CD4-positive, alpha-beta T cell treated with Interleukin-4 for 4 hours (primary cell): ENCODE measurements at places on chromosomes 7 and 10.

- no peak for DNase-seq
Measured at GRCh38 chr10:63504145-63504881, 16.9 kb upstream of the REEP3 start.

GRCh38 chr7:139252451-139252850, 21.4 kb downstream of the UBN2 start:
- DNase-seq: no peak

DNA sequence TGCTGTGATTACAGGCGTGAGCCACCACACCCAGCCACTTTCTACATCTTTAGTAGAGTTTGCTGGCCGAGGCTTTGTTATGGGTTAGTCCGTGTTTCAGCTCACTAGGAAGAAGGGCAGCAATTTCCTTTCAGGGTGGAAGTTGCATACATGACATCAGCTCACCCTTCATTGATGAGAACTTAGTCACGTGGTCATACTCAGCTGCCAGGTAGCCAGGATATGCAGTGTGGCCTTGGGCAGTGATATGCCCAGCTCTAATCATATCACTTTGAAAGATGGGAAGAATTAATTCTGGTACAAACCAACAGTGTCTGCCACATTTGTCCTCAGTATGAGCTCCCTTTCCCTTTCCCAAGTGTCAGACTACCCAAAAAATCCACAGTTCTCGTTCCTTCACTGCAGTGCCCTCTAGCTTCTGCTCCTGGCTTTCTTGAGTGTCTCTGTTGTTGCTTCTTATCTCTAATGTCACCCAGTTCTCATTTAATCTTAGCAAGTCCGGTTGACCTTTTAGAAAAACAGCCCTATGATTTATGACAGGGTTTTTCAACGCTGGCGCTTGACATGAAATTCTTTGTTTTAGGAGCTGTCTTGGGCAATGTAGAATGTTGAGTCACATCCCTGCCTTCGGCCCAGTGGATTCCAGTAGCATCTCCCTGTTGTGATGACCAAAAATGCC, 108.7 kb upstream of the ITGB1 start:
- no peak for DNase-seq

GRCh38 chr10:42519761-42520460, 118.5 kb downstream of the ZNF33B start:
- DNase-seq: no peak

- DNase-seq: no peak
Measured at GRCh38 chr10:9877978-9878377, 1139.7 kb upstream of the CELF2 start.

- DNase-seq: no peak
Measured at GRCh38 chr10:131513901-131514300, 202.4 kb upstream of the TCERG1L start.

GRCh38 chr7:106386958-106387357, 102.2 kb upstream of the NAMPT start:
- DNase-seq: no peak

DNA sequence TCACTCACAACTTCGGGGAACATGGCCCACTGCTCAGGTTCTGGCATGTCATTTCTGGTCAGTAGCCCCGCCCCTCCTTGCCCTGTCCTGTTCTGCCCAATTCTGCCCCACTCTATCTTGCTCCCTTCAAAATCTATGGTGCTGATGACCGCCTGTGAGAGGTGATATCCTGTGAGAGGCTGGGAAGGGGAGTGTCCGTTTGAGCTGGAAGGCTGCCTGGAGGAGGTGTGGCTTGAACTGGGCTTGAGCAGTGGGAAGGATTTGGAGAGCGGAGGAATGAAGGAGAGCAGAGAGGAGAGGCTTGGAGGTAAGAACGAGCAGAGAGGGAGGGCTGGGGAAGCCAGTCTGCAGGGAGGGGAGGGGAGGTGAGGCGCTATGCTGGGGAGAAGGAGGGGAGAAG, 145.3 kb downstream of the RPS24 start:
- no peak for DNase-seq

GRCh38 chr10:21160116-21160515, 263.0 kb upstream of the NEBL start:
- no peak for DNase-seq

GRCh38 chr7:56097700-56098099, 4.9 kb upstream of the PHKG1 start:
- DNase-seq: no peak

GRCh38 chr7:7331523-7331922, 149.2 kb downstream of the C1GALT1 start:
- no peak for DNase-seq

DNA sequence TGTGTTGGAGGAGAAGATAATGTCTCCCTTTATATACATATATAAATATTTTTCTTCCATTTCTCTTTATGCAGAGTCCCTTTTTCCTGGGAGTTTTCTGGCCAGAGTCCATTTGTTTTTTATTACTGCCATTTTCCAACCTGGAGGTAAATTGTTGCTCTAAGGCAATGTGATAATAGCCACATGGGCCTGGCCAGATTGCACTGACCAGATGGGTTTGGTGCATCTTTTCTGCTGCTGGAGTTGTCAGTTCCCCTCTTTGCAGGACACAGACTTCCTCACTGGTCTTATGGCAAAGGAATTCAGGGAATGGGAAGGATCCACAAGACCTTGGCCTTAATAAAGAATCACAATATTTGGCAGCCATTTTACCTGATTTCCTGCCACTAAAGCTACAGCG, 254.9 kb downstream of the SORCS3 start:
- DNase-seq: no peak

DNA sequence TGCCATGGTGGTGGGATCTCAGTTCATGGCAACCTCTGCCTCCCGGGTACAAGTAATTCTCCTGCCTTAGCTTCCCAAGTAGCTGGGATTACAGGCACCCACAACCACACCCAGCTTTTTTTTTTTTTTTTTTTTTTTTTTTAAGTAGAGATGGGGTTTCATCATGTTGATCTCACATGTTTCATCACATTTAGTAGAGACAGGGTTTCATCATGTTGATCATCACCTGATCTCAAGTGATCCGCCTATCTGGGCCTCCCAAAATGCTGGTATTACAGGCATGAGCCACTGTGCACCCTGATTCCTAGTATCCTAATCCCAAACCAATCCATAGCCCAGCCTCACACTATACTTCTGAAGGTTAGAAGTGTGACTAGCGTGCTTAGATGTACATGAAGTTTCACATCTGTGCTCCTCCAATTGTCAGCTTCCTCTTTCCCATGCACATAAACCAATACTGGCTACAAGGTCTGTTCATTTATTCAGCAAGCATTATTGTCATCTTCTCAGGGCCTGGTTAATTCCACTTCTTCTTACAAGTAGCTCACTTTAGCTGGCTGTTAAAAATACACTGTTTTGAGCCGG, 6.8 kb upstream of the NAT16 start:
- DNase-seq: no peak
